Ovary (tissue), 10 donors: ENCODE measurements at places on chromosomes 7 and 10.
A peak's percentile ranks its signal among the peaks of the same experiment; 100 is the strongest.

DNA sequence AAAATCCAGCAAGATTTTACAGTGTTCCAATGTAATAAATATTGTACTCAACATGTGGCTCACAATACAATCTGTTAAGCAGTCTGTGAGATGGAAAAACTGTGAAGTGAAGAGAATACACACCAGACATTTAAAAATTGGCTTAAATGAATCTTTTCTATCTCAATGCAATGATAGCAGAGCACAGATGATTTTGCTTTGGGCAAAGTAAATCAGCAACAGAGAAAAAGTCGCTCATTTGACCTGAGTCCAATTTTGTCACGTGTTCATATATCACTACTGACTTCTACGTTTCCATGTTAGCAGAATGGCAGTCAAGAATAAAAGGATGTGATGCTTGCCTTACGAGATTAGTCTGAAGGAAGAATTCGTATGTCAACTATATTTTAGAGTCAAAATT lies 506.7 kb downstream of the POM121L12 start:
- H3K27me3 ChIP-seq: no peaks in the 10 kb centered on the region
- no peaks in the 10 kb centered on the region for H3K4me1 ChIP-seq
- DNase-seq: no peak
- H3K27ac ChIP-seq: no peak overlapping the region

GRCh38 chr10:98404571-98405359 lies 10.2 kb downstream of the PYROXD2 start:
- H3K27ac ChIP-seq: no peak overlapping the region
- no peaks in the 10 kb centered on the region for H3K27me3 ChIP-seq
- no peak for DNase-seq
- H3K4me1 ChIP-seq: no peaks in the 10 kb centered on the region

DNA sequence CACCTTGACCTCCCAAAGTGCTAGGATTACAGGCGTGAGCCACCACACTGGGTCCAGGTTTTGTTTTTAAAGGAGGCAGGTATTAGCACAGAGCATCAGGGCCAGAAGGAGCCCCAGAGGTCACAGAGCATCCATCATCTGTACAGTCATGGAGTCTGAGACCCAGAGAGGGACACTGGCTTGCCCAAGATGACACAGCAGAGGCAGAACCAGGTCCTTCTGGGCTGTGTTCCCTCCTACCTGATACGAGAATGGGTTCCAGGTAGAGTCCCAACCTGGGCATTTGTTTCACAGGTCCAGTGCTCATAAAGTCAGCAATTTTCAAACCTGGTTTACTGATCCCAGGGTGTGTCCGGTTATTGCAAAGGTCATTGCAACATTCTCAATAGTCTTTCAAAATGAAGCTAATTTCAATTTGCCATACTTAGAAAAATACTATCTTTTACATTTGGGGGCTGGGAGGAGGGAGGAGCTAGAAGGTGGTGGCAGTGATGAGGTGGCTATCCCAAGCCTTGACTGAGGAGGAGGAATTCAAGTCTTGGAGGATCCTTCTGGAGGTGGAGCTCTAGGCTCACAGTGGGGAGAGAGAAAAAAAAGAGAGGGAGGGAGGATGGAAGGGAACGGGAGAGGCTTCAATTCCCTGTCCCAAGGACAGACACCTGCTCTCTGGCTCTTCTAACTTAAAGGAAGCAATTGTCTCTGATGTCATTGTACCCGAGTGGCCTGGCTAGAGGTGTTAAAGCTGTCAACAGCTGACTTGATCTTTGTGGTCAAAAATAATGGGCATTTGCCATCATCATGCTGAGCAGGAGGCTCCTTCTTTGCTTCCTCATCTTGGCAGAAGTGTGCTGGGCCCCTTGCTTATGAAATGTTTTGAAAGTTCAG lies 8.1 kb downstream of the MXI1 start:
- no peak overlapping the region for H3K27ac ChIP-seq
- no peak for DNase-seq
- no peaks in the 10 kb centered on the region for H3K36me3 ChIP-seq
- H3K27me3 ChIP-seq: no peaks in the 10 kb centered on the region
- H3K4me3 ChIP-seq: no peak overlapping the region

DNA sequence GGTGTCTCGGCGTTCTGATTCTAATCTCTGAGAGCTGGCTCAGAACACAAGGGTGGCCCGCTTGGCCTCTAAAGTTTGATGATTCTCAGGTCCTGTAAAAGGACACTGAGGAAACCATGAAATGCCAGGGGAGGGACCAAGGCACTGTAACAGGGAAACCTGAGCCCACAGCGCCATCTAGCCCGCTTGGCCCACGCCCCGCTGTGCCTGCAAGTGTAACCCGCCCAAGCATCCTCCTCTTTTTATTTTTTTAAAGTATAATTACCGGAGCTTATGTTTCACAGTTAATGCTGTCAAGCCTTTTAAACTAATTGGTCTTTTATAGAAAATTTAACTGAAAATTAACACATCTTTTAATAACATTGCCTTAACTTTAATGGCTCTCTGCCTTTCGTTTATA lies 734.7 kb downstream of the KCNMA1 start:
- no peaks in the 10 kb centered on the region for H3K4me1 ChIP-seq
- no peaks in the 10 kb centered on the region for H3K27me3 ChIP-seq
- no peaks in the 10 kb centered on the region for H3K36me3 ChIP-seq
- no peak overlapping the region for H3K27ac ChIP-seq

GRCh38 chr7:132255898-132256297 lies 320.4 kb downstream of the PLXNA4 start:
- no peak for DNase-seq
- H3K27me3 ChIP-seq: no peaks in the 10 kb centered on the region
- H3K4me1 ChIP-seq: peaks cover 4% of the 10 kb centered on the region
- H3K4me3 ChIP-seq: no peak overlapping the region

DNA sequence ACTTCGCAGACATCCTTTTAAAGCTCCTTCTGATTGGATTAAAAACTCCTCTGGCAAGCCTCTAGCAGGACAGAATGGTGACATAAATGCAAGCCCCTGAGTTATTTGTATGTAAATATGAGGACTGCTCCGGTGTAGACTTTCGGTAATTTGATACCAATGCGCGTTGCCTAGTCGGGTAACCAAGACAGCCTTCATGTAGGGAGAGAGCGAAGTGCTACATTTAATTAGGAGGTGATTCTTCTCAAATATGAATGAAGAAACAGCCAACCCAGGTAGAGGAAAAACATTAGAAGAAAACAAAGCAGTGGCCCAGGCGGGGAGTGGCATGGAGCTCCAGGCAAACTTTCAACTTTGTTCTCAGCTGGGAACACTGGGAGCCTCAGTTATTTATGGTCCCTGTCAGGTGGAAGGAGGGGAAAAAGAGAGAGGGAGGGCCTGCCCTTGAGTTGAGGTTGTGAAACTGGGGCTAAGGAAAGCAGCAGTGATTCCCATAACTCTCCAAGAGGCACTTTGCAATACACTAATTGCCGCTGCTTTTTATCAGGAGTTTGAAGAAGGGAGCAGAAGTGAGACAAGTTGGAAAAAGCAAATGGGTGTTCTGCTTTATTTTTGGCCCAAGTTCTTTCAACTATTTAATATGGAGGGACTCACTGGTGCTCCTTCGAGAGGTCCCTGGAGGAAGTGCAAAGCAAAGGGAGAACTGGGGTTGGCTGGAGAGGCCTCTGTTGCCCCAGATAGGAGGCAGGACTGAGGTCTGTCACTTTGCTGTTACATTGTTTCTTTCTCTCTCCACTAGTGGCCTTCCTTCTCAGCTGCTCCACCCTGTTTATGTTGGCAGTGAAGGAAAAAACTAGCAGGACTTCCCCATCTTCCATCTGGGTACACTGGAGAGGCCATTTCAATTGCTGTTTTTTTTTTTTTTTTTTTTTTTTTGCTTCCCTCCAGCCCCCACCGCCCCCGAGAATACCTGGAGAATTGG lies 234.6 kb upstream of the CCDC6 start:
- DNase-seq: peak; percentile 29
- H3K27ac ChIP-seq: no peak overlapping the region
- H3K4me3 ChIP-seq: peak overlapping the region; percentile 35
- no peaks in the 10 kb centered on the region for H3K27me3 ChIP-seq

GRCh38 chr7:74051629-74052410 lies 23.8 kb downstream of the ELN start:
- DNase-seq: no peak
- no peaks in the 10 kb centered on the region for H3K36me3 ChIP-seq
- H3K4me3 ChIP-seq: no peak overlapping the region
- H3K27ac ChIP-seq: no peak overlapping the region
- H3K27me3 ChIP-seq: no peaks in the 10 kb centered on the region
- H3K4me1 ChIP-seq: no peaks in the 10 kb centered on the region

GRCh38 chr7:139918480-139918879 lies 89.4 kb downstream of the TBXAS1 start:
- DNase-seq: no peak
- H3K4me3 ChIP-seq: no peak overlapping the region
- H3K4me1 ChIP-seq: peaks cover 2% of the 10 kb centered on the region
- no peaks in the 10 kb centered on the region for H3K27me3 ChIP-seq

DNA sequence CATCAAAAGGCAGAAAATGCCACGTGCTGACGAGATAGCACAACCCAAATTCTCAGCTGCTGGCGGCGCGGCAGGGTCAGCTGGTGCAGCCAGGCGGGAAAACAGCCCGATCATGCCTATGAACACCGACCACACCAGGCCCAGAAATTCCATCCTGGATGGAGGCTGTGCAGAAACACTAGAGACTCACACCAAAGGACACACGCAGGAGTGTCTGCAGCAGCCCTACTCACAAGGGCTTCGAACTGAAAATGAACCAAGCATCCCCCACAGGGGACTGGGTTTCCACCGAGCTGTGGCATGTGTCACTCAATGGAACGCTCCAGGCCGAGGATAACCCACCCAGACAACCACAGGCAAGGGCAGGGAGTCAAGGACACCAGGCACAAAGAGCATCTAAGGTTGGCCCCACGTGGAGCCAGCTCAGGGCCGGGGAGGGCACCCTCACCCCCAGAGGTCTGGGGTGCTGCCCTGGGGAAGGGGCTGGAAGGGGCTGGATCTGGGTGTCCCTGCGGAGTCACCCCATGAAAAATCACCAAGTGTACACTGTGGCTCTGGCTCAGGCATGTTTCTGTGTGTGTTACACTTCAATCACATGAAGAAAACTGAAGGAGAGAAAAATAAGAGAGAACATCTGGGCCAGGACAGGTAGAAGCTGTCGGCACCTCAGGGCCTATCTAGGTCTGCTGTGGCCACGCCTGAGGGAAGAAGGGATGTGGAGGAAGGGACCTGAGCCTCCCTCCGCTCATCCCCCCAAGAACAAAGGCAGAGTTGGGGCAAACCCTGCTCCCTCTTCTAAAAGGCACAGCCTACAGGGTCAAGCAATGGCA lies 33.0 kb downstream of the RASGEF1A start:
- H3K4me1 ChIP-seq: no peaks in the 10 kb centered on the region
- no peak overlapping the region for H3K4me3 ChIP-seq
- H3K36me3 ChIP-seq: no peaks in the 10 kb centered on the region
- H3K27ac ChIP-seq: no peak overlapping the region
- DNase-seq: no peak
- H3K27me3 ChIP-seq: no peaks in the 10 kb centered on the region
